ENCODE measurements at places on chromosomes 7 and 10.
A peak's percentile ranks its signal among the peaks of the same experiment; 100 is the strongest.

DNA sequence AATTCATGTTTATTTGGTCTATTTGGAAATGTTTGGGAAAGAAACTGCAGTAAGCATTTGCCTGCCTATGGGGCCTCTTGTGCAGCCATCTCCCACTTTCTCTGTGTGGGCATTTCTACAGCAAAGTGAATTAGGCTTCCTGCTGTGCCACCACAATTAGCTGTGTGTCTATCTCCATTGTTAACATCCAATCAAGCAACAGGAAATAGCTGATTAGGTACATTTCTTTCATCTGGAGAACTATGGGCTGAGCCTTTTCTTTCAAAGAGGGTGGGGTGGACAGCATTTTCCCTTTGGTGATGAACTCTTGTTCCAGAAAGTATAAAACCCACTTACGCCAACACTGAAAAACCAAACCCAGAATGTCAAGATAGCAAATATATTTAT, 640.0 kb downstream of the ACTR3B start:
- DNase-seq: no peak

DNA sequence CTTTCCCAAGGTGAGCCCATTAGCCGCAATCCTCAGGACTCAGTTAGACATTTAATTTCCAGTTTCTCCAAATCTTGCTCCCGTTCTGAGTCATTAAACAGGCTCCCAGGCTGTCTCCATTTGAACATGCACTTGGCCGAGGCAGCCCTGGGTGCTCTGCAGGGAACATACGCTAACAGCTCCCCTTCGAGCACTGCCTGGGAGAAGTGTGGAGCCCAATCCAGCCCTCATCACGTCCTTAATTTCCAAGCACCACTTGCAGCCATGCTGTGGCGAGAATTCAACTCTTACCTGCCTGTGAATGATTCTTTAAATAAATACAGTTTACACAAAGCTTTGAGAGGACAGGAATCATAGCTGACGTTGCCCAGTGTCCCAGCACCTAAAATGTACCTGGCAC, 218.2 kb downstream of the CCSER2 start:
- DNase-seq: no peak

DNA sequence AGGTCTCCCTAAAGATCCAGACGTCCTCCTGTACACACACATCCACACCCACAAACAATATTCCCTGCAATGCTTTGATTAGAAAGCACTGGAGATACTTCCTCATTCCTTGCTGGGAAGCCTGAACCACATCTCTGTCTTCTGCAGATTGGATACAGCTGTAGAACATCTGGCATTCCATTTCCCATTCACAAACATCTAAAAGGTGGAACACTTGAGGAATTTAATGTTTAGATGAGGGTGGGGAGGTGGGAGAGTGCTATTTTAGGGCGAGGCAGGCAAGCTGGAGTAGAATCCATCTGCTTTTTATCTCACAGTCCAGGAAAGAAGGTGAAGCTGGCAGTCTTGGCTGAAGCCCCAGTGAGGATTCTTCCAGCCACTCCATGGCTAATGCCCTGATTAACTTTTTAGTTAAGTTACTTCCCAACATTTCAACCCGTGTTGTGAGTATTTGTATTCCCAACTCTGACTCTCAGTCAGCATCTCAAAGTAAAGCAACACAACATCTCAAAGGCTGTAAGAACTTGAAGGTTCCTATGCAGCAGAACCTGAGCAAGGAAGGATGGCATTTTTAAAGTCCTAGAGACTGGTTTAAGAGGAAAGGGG, 46.1 kb downstream of the CYTH3 start:
- no peak for DNase-seq

DNA sequence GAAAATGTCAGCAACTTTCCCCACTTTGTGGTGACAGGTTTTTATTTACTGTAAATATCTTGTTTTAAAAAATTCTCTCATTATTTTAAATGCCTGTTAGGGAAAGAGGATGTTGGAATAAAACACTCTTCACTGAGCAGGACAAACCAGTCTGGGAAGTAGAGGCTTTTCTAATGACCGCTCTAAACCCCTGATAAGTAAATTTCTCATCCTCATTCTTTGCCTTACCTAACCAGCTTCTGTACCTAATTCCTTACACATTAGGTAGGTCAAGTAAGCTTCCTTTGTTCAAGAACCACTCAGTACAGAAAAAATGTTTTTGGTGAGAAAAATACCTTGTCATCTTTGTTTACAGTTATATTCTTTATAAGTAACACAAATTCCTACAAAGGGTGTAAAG, 143.6 kb downstream of the GPR85 start:
- DNase-seq: no peak

- DNase-seq: no peak
These were observed 1005.8 kb downstream of the GATA3 start for GRCh38 chr10:9060314-9060713.

DNA sequence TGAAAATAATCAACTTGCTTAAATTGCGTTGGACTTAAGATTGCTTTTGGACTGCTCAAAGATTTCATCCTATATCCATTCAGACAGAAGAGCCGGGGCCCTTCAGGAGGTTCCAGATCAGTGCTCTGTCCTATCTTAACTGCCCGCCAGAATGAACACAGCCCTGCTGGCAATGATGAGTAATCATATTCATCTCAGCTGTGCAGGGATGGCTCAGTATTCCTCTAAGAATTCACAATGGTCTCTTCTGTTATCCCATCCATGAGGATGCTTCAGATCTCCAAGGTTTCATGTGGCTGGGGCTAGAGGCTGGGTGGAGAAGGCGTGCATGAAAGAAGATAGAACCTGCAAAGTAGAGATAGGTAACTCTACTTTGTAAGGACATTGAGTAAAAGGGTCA, 80.0 kb upstream of the NPVF start:
- DNase-seq: no peak

- no peak for DNase-seq
These were observed 227.5 kb upstream of the CHRM2 start for GRCh38 chr7:136640977-136641376.

GRCh38 chr7:47666164-47666862, 84.4 kb upstream of the TNS3 start:
- no peak for DNase-seq

- DNase-seq: no peak
These were observed 37.1 kb downstream of the MXI1 start for GRCh38 chr10:110244550-110244949.

DNA sequence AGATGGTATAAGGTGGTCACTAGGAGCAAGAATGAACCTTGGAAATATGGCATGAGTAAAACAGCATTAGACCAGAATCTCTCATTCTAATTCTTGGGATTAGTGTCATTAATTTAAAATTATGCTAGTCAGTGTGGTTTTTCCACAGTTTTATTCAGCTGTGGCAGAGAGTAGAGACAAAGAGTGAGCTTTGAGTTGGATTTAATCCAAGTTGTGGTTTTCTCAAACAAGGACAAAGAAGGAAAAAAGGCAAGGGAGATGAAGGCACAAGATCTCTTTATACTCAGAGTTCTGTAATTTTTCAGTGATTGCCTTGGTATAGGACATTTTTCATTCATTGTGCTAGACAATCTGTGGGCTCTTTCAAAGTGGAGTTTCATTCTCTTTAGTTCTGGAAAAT, 28.2 kb upstream of the AKAP9 start:
- DNase-seq: no peak

DNA sequence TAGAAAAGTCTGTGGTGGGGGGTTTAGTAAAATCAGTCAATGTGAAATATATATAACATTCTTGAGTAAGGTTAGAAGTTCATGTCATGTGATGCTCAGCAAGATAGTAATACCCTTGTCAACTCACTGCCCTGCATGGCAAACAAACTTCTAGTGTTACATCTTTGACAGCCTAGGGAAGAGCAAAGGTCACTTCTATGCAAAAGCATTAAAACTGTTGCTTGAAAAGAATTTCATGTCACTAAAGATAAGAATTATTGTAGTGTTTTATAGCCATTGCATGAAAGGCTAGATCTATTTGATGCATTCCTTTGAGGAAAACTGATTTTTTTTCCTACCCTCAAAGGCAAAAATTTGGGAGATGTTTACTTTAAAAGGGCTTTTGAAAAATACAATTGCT, 176.0 kb downstream of the SKAP2 start:
- no peak for DNase-seq

GRCh38 chr10:86556933-86557649, 35.5 kb upstream of the WAPL start:
- DNase-seq: no peak

DNA sequence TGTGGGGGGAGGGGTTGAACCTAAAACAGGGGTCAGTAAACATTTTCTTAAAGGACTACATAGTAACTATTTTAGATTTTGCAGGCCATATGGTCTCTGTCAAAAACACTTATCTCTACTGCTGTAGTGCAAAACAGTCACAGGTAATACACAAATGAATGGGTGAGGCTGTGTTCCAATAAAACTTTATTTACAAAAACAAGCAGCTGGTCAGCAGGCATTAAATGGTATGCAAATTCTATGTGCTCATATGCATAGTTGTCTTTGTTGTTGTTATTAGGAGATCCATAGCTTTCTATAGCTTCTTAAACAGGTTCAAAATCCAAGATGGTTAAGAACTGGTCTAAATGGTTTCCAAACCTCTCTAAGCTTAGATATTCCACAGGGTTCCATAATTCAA, 302.6 kb downstream of the RNLS start:
- DNase-seq: no peak

GRCh38 chr7:81074406-81074805, 155.6 kb upstream of the SEMA3C start:
- no peak for DNase-seq

GRCh38 chr7:142496545-142496991, 238.7 kb upstream of the PRSS58 start:
- peak; percentile 11 for DNase-seq

GRCh38 chr7:131108212-131108940, 219.3 kb upstream of the MKLN1 start:
- DNase-seq: no peak
